Putamen (tissue), 1 donor: ENCODE measurements at places on chromosomes 4 and X.

- peak; percentile 70 for DNase-seq
Observed at GRCh38 chrX:53288189-53288588, 6.8 kb upstream of the IQSEC2 start.

DNA sequence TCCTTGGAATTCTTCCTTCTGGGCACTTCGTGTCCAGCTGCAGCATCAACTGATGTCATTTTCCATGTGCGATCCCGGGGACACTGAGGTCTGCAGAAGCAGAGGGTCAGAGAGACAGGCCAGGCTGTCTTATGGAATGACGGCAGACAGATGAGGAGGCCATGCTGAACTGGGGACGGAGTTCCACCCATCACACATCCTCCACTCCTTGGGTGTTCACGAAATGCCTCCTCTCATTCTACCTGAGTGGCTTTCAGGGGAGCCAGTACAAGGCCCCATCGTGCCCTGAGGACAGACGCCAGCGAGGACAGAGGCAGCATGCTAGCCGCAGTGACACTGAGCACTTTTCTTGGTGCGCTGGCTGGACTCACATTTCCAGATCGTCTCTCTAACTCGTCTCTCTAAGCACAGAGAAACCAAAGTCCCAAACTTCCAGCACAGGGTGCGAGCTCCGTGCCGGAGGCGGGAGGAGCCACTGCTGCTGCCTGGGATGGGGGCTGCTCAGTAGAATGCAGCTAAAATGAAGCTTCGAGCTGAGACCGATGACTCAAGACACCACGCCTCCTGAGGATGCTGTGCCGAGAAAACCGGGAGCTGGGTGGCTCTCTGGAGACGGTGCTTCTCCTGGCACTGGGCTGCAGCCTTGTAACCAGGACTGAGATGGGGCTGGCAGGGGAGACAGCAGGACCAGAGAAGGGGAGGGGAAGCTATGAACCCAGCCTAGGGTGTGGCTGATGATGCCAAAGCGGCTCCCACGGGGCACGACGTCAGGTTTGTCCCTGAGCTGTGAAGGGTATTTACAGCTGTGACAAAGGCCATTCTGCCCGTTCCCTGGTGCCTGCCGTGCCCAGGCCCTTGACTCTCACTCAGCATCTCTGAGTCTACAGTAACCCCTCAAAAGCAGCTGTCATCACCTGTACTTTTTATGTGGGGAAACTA, 8.2 kb downstream of the ABLIM2 start:
- DNase-seq: peak; percentile 58

DNA sequence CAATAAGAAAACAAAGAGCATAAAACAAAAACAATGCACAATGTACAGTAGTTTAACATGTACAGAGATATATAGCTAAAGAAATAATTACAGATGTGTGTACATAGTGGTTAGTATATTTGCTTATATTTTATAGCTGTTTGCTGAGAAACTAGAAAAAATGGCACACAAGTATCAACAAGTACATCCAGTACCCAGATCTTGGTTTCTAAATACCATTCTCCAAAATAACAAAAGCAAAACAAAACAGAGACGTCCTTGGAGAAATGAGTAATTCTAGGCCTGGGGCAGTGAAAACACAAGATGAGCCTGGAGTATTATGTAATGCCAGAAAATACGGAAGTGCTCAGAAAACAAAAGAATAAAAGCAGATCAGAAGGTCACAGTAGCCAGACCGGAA, 189.6 kb downstream of the TMEM47 start:
- DNase-seq: no peak

DNA sequence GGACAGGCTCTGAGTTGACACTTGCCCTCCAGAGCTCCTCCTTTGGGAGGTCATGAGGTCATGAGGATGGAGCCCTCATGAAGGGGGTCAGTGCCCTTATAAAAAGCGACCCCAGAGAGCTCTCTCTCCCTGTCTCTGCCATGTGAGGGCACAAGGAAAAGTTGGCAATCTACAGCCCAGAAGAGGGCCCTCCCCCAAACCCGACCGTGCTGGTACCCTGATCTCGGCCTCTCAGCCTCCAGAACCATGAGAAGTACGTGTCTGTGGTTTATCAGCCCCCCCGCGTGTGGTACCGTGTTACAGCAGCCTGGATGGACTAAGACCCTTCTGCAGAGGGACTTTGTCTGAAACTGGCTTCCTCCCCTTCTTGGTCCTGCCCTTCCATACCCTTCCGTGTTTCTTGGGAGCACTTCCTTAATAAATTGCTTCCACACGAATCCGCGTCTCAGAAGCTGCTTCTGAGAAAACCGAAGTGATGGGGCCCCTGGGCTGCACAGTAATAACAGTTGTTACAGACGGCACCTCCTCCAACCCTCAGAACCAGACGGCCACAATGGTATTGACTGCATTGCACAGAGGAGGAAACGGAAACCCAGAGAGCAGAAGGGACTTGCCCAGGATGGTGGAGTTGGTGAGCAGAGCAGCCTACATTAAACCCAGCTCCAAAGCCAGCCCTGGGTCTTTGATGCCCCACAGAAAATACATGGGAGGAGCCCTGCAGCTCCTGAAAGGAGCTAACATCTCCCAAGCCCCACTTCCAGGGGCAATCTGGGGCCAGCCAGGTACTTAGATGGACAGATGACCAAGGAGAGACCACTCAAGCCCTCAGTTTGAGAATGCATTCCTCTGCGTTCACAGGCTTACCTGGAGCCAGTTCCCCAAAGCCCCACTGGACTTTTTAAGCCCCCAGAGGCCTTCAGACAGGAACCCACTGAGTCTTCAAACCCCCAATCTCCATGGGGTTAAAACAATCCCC, 242.7 kb downstream of the BCOR start:
- DNase-seq: no peak
